ENCODE measurements at places on chromosomes 11 and 22. TPM values are rescaled to one million over a fixed set of nuclear protein-coding genes. Genes with fewer than 3 reads are reported as not detected.

DNA sequence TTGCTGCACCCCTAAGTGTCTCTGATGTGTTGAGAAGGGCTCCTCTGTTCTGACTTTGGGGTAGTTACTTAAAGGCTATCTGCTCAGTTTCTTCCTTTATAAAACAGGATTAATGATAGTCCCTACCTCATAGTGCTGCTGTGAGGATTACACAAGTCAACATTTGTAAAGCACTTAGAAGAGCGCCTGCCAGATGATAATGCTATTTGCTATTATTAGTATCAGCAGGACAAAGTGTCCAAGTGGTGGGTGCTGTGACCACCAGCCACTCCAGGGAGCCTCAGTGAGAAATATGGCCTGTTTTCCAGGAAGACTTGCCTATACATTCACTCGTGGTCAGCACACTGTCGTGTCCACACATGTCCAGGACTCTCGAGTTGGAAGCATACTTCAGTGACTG lies 16.2 kb downstream of the POU2F3 start:
- DNase-seq = no peak

DNA sequence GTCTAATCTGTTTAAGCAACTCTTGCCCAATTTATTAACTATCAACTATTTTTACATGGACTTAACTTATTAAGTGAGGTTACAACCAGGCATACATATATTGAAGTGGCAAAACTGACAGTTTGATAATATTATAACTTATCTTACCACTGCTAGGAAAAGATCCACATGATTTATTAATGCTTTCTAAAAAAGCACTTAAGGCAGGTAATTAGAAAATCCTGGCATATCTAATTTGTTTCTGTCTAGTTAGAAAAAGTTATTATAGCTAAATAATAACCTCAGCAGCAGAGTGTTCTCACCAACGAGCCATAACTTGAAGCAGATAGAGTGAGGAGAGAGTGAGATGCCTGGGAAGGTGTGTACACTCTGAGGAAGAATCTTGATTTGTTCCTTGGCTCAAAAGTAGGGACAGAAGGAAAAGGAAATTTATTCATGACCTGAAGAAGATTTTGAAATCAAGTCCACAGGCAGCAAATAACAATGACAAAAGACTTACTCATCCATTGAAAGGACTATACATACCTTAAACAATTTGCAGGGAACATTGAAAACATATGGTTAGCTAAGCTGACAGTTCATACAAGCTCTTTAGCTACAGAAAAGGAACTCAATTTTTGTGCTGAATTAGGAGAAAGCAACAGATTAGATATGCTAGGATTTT lies 7.1 kb upstream of the MUC15 start:
- no peak for DNase-seq

DNA sequence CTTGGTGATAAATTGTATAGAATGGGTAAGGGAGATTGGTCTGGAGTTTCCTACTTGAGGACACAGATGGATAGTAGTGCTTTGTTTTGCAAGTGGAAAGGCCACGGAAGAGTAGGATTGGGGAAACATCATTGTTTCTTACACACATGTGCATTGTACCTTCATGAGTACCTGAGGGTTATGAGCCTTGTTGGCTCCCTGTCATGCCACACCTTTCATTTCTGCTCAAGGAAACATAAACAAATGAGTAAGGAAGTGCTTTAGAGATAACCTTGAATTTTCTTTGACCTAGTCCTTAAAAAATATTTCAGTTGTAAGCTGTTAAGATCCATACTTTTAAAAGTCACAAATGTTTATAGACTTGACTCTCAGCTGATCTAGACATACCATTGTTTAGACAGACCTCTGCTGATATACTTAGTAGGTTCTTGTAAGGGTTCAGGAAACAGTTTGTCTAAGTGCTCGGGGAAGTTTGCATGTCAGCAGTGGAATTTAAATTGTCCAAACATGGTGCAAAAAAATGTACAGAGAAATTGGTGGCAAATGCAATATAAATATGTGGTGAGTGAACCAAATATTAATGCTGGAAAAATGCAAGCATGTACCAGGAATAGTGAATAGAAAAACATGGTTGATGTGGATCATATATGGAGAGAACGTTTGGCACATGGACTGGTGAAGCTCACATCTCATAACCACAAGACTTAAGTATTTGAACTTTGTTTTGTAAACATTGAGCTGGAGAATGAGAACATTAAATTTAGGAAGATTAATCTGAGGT lies 40.9 kb downstream of the GAS2 start:
- DNase-seq = no peak

GRCh38 chr22:42955848-42956247 lies 59.1 kb downstream of the PACSIN2 start:
- DNase-seq = no peak

DNA sequence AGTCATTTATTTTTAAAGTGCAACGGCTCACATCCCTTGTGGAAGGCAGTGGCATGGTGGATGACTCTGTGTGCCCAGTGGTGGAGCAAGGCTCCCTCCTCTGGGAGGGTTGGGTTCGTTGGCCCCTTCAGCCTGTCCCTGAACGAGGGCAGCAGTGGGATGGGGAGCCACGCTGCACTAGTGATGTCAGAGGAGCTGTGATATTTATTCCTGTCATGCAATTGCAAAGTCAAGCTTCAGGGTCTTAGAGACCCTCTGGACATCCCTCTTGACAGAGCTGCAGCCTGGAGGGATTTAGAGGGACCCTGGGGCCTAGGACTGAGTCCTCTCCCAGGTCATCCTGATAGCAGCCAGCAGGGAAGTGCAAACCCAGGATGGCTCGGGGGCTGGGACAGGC lies 78.2 kb upstream of the NARS2 start:
- DNase-seq = peak; percentile 84

DNA sequence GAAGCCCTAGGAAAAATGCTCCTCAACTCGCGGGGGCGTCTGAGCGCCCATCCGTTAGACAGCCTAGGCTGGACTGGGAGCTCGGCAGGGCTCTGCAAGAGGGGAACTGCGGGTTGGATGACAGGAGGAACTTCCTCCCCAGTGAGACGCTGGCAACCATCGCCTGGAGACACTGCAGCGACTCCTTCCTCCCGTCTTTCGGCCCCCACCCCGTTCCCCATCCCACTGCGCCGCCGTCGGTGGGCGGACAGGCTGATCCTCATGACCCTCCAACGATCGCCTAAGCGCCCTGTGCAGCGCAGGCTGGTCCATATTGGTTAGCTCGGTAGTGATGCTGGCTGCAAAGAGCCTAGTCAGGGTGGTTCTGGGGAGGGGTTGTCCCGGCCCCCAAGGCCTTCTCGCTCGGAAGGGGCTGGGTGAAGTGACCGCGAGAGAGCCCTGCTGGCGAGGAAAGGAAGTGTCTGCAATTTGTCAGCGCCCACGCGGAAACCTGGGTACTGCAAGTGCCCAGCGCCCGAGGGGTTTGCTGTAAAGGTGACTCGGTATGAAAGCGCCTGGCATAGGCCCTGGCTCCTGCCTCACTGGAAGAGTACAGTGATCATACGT lies 638 bp downstream of the NRGN start:
- DNase-seq = no peak

DNA sequence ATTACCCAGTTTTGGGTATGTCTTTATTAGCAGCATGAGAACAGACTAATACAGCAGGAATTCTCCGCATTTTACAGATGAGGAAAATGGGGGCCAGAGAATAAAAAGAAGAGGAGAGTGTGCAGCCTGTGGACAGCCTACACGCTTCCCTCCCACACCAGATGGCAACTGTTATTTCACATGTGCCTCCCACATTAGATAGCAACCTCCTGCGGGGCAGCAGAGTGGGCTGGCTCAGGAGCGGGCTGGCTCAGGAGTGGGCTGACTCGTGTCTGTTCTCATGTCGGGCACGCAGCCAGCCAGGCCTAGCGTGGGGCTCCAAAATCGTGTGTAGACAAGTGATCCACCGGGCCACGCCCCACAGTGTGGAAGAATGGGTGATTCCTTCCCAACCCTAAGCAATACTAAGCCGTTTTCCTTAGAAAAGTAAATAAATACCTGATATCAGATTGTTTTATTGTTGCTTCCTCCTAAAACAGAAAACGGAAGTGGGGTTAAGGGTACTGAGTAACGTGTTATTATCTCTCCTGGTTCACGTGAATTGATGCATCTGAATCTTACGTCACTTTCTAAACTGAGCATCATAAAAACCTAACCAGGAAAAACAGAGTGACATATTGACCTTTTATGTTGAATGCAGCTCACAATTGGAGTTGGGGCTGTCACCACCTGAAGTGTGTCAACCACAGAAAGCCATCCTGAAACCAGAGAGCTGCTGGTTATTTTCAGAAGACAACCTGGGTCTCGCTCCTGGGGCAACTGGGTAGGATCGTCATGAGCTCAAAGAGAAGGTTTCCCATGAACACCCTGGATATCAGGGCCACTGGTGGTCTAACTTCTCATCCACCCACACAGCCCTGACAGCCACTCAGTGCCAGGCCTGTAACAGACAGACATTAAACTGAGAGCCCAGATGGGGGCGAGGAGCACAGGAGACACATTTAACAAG lies 3.3 kb downstream of the TTLL1 start:
- no peak for DNase-seq

GRCh38 chr22:50459496-50460140 lies 15.2 kb downstream of the SBF1 start:
- no peak for DNase-seq

- DNase-seq = no peak
These were observed 95.3 kb downstream of the NTM start for GRCh38 chr11:131465746-131466145.

- DNase-seq = no peak
These were observed 74.2 kb downstream of the KCNQ1 start for GRCh38 chr11:2518983-2519340.

GRCh38 chr11:69599502-69599901 lies 41.5 kb upstream of the CCND1 start:
- DNase-seq = no peak

OR2AG2 gene
- total RNA-seq = not detected

SLC22A8 gene
- not detected for total RNA-seq

FIBIN gene
- total RNA-seq = 82.8 TPM

CEP126 gene
- total RNA-seq = 9.6 TPM

ENTHD1 gene
- not detected for total RNA-seq

OR8G1 gene
- total RNA-seq = not detected

DDI1 gene
- not detected for total RNA-seq

MS4A14 gene
- total RNA-seq = 1.6 TPM

LRRC55 gene
- 0.39 TPM for total RNA-seq

Measured in esophagus muscularis mucosa (tissue), 4 donors.